Hepatocyte (in vitro differentiated cells): ENCODE measurements at places on chromosomes 13 and 19. TPM values are rescaled to one million over a fixed set of nuclear protein-coding genes. Genes with fewer than 3 reads are reported as not detected.

DNA sequence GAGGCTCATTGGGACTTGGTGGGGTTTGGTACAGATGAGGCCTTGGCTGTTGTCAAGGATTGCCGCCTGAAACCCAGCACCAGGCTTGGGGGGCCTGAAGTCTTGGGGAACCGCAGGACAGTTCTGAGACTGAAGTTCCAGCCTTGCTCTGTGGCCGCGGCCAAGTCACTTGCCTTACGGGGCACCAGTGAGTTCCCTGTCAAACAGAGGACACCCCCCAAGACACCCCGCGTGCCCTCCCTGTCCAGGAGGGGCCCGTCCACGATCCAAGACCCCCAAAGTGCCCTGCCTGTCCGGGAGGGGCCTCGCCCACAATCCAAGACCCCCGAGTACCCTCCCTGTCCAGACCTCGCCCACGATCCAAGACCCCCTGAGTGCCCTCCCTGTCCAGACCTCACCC is 2.5 kb downstream of the CDC34 start:
- no peak for DNase-seq
- H3K4me3 ChIP-seq = no peak overlapping the region
- no peaks in the 10 kb centered on the region for H3K27me3 ChIP-seq
- peak overlapping the region; percentile 94 for H3K27ac ChIP-seq

DNA sequence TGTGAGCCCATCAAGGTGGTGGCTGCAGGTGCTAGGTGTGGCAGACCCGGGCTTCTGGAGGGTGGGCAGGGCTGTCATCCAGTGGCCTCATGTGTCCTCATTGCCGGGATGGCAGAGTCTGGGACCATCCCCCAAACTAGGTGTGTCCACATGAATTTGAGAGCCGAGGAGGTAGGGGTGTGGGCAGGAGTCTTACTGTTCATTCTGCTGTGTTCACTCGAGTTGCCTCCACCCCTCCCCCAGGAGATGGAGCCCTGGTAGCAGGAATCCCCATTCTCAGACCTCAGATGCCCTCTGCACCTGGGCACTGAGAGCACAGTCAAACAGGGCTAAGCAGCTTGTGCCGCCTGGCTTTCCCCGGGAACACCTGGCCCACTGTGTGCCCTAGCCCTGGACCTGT is 22.4 kb downstream of the NAXD start:
- no peaks in the 10 kb centered on the region for H3K36me3 ChIP-seq
- H3K27ac ChIP-seq = no peak overlapping the region
- DNase-seq = no peak
- no peaks in the 10 kb centered on the region for H3K4me1 ChIP-seq
- H3K27me3 ChIP-seq = no peaks in the 10 kb centered on the region

GRCh38 chr19:29367791-29368222 is 154.9 kb upstream of the UQCRFS1 start:
- H3K36me3 ChIP-seq = no peaks in the 10 kb centered on the region
- no peak for DNase-seq
- H3K4me3 ChIP-seq = no peak overlapping the region
- no peaks in the 10 kb centered on the region for H3K4me1 ChIP-seq
- peaks cover 23% of the 10 kb centered on the region for H3K27me3 ChIP-seq

DNA sequence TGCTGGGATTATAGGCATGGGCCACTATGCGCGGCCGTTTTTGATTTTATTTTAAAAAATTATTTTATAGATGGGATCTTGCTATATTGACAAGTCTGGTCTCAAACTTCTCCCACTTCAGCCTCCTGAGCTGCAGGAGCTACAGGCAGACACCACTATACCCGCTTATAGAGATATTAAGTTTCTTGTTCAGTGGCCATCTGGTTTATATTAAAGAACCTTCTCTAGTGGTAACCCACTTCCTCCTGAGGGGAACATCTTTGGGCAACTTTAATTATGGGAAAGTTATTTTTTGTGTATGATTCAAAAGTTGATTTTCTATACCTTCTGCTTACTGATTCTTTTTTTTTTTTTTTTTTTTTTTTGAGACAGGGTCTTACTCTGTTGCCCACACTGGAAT is 172.7 kb downstream of the KLF5 start:
- no peak overlapping the region for H3K4me3 ChIP-seq
- no peaks in the 10 kb centered on the region for H3K36me3 ChIP-seq
- no peak for DNase-seq
- H3K27ac ChIP-seq = no peak overlapping the region
- no peaks in the 10 kb centered on the region for H3K27me3 ChIP-seq

DNA sequence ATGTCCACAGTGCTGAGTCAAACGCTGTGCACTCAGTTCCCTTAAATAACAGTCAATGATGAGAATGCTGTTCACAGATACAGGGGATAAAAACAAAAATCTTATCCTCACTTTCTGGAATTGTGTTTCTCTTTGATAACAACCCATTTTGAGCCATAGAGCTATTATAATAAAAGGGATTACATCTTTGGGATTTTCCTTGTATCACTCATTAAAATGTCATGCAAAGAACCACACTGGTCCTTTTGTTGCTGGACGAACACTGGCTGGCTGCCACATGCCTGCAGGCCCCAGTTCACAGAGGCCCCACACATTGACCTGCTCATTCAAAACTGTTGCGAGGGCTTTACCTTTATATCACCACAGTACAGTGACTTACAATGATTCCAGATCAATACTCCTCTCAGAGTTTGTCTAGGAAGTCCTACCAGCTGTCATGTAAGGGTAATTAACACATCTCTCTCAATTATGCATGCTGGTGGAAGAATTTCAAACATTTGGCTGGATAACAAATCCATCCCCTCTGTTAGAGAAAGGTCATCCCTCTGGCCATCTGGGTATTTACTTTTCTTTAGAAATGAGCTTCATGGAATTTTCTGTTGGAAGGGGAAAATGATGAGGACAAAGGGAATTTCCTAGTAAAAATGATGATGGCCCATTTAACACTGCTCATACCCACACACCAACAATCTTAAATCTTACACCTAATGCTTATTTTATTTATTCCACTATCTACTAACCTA is 85.9 kb downstream of the MBNL2 start:
- no peaks in the 10 kb centered on the region for H3K27me3 ChIP-seq
- no peak for DNase-seq
- H3K36me3 ChIP-seq = no peaks in the 10 kb centered on the region
- peak overlapping the region; percentile 61 for H3K27ac ChIP-seq
- H3K4me3 ChIP-seq = no peak overlapping the region
- H3K4me1 ChIP-seq = peaks cover 28% of the 10 kb centered on the region

DNA sequence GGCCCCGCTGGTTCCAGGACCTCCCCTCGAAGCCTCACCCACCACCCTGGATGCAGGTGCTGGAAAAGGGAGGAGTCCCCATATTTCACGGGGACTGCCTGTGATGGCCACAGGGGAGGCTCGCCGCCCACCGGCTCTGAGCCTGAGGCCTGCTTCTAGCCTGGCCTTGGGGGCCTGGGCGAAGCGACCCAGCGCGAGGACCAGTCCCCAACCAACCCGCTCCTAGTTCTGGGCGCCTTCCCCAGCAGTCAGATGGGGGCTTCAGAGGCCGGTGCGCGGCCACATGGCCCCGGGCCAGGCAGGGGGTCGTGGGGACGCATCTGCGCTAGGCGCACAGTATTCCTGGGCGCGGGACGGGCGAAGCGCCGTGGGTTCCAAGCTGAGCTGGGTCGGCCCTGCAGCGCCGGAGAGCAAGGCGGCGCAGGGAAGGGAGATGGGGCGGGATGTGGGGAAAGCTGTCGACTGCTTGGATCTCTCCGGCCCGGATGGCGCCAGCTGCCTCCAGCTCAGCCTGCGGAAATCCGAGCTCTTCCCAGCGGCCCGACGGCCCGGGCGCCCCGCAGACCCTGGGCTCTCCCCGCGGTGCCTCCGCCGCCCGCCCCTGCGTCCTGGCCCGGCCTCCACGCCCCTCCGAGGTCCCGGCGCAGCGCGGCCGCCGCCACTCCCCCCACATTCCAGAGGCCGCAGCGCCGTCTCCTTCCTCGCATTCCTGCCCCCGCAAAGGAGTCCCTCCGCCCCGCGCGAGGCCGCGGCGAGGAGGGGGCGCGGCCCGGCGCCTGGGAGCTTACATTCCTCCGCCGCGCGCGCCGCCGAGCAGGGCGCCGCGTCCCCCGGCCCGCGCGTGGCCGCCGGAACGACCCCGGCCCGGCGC is at the start of gene WTIP:
TSS of gene WTIP (plus strand) at position 788 of the 871 bp plus-strand sequence. CDS start 217 bp downstream, outside the sequence.
- peaks cover 11% of the 10 kb centered on the region for H3K4me1 ChIP-seq
- peak within 1 kb of the TSS; percentile 65 for H3K4me3 ChIP-seq
- peak; percentile 92 for DNase-seq
- H3K27me3 ChIP-seq = no peaks in the 10 kb centered on the region
- no peaks in the 10 kb centered on the region for H3K36me3 ChIP-seq

DNA sequence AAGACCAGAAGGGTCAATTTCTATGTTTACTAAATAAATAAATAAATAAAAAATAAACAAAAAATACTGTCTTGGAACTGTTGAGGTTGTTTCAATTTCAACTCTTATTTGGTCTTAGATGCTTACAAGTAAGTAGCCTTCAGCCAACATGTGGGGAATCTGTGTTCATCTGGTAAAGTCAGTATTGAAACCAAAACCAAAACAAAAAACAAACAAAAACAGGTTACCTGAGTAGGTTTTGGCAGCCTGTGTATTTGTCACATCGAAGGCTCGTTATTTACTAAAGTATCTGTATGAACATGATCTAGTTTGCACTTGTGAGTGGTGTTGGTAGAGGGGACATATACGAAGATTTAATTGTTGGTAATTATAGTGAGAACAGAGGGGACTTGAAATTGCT is 471.5 kb downstream of the SLITRK5 start:
- no peak overlapping the region for H3K4me3 ChIP-seq
- H3K27me3 ChIP-seq = no peaks in the 10 kb centered on the region
- H3K36me3 ChIP-seq = no peaks in the 10 kb centered on the region

- no peak overlapping the region for H3K4me3 ChIP-seq
- H3K27ac ChIP-seq = no peak overlapping the region
- H3K27me3 ChIP-seq = no peaks in the 10 kb centered on the region
- H3K36me3 ChIP-seq = no peaks in the 10 kb centered on the region
- no peak for DNase-seq
- peaks cover 4% of the 10 kb centered on the region for H3K4me1 ChIP-seq
Measured at GRCh38 chr13:33379608-33380007, 94.1 kb upstream of the STARD13 start.

DNA sequence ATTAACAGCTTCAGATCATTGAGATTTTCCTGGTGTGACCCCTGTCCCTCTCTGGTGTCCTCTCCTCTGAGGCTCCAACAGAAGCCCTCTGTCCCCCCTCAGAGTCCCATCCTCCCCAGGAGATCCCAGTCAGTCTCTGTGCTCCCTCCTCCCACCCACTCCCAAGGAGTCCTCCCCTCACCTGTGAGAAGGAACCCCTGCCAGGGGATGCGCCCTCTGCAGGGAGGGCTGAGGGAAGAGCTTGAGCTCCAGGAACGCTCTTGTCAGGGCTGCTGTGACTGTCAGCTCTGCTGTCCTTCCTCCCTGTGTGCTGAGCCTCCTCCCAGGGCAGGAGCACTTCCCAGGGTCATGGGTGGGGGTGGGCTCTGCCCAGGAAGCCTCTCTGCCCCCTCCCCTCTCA is 33.2 kb downstream of the CEACAM8 start:
- no peak overlapping the region for H3K4me3 ChIP-seq
- DNase-seq = no peak
- no peak overlapping the region for H3K27ac ChIP-seq

- H3K36me3 ChIP-seq = no peaks in the 10 kb centered on the region
- H3K27me3 ChIP-seq = no peaks in the 10 kb centered on the region
- DNase-seq = no peak
- no peak overlapping the region for H3K4me3 ChIP-seq
- H3K27ac ChIP-seq = no peak overlapping the region
Measured at GRCh38 chr13:77776704-77777103, 79.2 kb downstream of the SLAIN1 start.

- DNase-seq = no peak
- H3K4me1 ChIP-seq = no peaks in the 10 kb centered on the region
- no peaks in the 10 kb centered on the region for H3K36me3 ChIP-seq
- H3K27ac ChIP-seq = no peak overlapping the region
Measured at GRCh38 chr19:38199340-38199739, 24.7 kb downstream of the DPF1 start.

GRCh38 chr13:99565478-99566124 is 64.3 kb downstream of the TM9SF2 start:
- no peak overlapping the region for H3K27ac ChIP-seq
- DNase-seq = no peak
- no peaks in the 10 kb centered on the region for H3K36me3 ChIP-seq
- no peaks in the 10 kb centered on the region for H3K4me1 ChIP-seq
- no peaks in the 10 kb centered on the region for H3K27me3 ChIP-seq
- H3K4me3 ChIP-seq = no peak overlapping the region

- H3K4me1 ChIP-seq = no peaks in the 10 kb centered on the region
- no peak overlapping the region for H3K27ac ChIP-seq
- H3K4me3 ChIP-seq = no peak overlapping the region
- H3K36me3 ChIP-seq = no peaks in the 10 kb centered on the region
Measured at GRCh38 chr13:49472186-49472585, 23.6 kb upstream of the PHF11 start.

- H3K27ac ChIP-seq = peak overlapping the region; percentile 95
- H3K36me3 ChIP-seq = no peaks in the 10 kb centered on the region
- peak; percentile 93 for DNase-seq
Measured at GRCh38 chr19:49672131-49672919, 4.7 kb upstream of the PRMT1 start.

GRCh38 chr13:105116966-105117365 is 1418.5 kb downstream of the EFNB2 start:
- no peaks in the 10 kb centered on the region for H3K27me3 ChIP-seq
- no peak for DNase-seq
- no peak overlapping the region for H3K27ac ChIP-seq
- H3K4me1 ChIP-seq = no peaks in the 10 kb centered on the region

DNA sequence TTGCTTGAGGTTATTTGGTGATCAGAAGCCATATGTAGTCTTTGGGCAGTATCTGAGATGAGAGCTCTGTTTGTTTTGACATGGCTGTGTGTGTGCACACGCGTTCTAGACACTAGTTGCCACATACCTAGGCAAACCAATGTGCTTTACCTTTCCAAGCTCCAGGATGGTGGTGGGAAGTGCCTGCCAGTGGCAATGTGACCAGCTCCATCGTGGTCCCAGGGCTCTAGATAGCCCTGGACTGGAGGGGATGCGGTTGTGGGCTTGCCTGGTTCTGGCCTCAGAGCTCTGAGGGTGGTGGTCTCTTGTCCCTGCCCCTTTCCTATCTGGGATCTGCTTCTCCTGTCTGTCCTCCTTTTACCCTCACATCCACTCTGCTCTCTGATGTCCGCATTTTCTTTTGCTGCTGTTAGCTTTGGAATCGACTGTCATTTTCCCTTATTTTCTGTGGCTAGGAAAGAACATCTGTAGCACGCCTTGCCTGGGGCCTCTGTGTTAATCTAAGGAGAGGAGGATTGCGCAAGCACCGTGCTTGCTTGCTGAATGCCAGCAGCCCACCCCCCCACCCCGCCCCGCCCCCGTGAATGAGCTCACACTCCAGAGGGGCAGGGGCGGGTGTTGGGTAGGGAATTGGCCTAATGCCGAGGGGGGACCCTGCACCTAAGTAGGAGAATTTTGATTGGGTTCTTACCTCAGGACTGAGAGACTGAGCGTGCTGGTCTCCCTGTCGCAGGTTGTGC is 89.5 kb downstream of the ARHGEF7 start:
- H3K4me3 ChIP-seq = no peak overlapping the region
- H3K27me3 ChIP-seq = no peaks in the 10 kb centered on the region
- peaks cover 26% of the 10 kb centered on the region for H3K4me1 ChIP-seq
- peak overlapping the region; percentile 88 for H3K27ac ChIP-seq
- no peaks in the 10 kb centered on the region for H3K36me3 ChIP-seq
- DNase-seq = peak; percentile 85

CCL25 gene
- total RNA-seq = 1.2 TPM in 1 of 2 replicates, not detected in the other

MTIF3 gene
- 66.7 and 82.3 TPM in 2 replicates for total RNA-seq

FOXA3 gene
- 14.5 and 14.6 TPM in 2 replicates for total RNA-seq

ZNF724 gene
- 6.5 and 11.2 TPM in 2 replicates for total RNA-seq
